ENCODE measurements at places on chromosomes 5 and 9.

DNA sequence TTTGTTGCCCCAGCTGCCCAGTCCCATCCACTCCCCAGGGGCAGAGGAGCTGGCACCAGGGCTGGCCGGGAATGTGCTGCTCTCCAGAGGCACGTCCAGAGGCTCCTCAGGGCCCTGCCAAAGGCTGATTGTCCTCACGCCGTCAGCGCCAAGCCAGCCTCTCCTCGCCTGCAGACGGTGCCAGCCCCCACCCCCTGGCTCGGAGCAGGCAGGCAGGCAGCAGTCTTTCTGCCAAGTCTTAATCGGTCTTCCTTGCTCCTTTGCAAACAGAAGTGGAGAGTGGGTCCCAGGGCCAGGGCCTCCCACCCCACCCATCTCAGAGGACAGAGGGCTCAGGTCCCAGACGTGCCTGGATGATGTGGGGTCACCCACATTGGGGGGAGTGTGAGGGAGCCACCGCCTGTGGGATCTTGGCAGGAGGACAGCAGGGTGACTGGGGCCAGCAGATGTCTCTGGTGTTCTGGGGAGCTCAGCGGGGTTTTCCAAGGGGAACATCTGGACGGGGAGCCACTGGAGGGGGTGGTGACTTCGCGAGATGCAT is 36.3 kb downstream of the FAM163B start:
- no peak for DNase-seq

- DNase-seq: no peak
Measured at GRCh38 chr5:179385914-179386313, 40.7 kb upstream of the ADAMTS2 start.

DNA sequence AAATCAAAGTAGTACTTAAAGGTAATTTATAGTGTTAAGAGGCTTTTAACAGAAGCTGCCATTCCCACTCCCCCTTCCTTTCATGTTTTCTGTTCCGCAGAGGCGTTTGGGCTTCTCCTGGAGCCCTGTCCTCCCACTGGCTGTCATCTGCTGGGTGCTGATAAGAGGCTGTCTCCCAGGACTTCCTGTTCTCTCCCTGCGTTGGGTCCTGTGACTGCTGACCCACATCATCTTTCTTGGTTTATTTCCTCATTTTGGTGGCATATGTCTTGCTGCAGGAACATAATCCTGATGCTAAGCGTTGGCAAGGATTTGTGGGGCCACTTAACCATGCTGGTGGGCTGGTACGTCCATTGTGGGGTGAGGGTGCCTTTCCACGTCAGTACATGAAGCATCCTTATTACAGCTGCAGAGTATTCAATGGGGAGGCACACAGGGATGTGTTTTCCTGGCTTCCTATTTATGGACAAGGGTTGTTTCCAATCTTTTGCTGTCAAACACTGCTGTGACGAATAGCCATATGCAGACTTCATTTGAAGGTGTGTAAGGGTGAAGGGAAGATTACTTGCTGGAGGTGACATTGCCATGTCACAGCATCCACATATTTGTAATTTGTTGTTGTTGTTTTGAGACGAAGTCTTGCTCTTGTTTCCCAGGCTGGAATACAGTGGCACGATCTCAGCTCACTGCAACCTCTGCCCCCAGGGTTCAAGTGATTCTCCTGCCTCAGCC is 22.3 kb upstream of the RNF130 start:
- no peak for DNase-seq

DNA sequence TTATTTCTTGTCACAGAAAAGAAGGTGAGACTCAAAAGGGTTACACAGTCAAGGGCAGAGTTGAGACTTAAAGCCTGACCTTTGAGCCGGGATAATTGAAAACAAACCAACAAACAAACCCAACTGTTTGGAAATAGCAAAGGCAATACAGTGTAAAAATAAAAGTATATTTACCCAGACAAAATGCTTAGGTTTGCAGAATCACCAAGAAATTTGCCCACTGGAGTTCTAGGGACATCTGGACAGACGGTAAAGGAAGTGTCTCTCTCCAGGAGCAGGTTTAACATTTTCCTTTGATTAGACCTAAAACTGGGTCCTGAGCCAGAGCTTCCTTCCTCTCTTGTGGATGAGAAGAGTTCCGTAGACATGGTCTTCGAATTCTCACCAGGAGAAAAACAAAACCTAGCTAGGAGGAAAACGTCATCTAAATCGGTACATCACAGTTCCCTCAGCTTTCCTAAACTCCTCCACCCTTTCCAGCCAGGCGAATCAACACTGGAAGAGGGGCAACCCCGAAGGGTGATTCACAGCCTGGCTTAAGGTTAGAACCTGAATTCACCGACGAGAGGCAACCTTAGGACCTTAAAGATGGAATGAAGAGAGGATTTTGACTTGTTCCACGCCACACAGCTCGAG is 673 bp downstream of the CDC25C start:
- DNase-seq: no peak

GRCh38 chr5:90336752-90337151 is 72.8 kb downstream of the CETN3 start:
- no peak for DNase-seq

DNA sequence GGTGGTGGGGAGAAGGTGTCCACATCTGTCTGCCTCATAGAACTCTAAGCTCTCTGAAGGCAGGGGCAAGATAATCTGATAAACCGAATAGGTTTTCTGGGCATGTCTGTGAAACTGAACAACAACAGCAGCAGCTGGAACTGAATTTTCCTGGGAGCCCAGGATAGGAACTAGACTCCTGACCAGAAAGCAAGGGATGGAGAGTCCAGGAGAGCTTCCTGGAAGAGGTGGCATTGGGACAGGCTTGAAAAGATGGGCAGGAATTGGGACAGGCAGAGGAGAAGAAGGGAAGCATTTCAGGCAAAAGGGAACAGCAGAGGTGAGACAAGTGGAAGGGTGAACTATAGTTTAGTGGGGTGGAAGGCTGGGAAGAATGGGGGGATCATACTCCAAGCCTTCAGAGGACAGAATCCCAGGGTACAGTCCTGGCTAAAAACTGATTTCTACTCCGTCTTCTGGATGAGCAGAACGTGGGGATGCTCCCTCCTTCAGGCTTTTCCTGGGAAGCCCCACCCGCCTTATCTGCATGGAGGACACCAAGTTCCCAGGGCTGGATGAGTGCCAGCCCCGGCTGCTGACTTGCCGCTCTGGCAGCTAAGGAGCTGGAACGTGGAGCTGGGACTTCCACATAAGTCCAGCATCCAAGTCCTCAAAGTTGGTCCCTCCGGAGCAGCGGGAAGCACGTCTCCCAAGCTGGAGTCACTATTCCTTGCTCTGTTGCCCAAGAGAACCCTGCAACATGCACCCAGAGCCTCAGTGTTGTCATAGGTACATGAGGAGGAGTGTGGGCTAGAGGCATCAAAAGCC is 13.9 kb upstream of the KIF12 start:
- DNase-seq: no peak

- DNase-seq: peak; percentile 77
Measured at GRCh38 chr9:115013998-115014397, 83.6 kb upstream of the TNFSF8 start.

DNA sequence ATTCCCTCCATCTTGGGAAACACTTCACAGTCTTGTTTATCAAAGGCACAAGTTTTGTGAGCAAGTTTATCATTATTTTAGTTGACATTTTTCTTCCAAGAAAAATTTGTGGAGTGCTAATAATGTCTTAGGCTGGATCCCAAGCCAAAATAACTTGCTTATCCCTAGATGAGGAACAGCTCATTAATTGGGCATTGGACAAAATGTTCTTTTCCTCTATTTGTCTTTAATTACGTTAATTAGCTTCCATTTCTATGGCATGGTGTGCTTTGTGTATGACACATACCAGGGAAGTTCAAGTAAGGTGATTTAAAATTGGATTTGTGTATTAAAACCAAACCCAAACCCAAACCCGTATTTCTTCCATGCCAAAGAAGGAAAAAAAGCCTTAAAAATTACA is 379.5 kb downstream of the SH3GL2 start:
- no peak for DNase-seq

DNA sequence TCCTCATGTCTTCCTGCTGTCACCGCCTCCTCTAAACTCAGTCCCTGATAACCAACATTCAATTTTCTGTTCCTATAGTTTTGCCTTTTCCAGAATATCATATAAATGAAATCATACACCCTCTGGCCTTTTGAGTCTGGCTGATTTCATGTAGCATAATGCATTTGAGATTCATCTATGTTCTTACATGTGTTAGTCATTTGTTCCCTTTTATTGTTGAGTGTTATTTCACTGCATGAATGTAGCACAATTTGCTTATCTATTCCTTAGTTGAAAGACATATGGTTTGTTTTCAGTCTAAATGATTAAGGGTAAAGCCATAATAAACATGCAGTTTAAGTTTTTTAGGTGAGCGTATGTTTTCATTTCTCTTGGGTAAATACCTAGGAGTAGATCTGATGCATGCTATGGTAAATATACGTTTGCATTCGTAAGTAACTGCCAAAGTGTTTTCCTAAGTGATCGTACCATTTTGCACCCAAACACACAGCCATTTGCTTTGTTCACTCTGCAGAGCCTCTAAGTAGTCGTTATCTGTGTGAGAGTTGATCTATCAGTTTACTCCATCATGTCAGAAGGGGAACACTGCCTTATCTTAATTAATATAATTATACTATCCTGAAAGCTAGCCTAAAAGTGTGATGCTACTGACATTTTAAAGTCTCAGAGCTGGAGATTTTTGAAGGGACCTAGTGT is 460.8 kb downstream of the DMAC1 start:
- no peak for DNase-seq

GRCh38 chr5:39218482-39219402 is 621 bp downstream of the FYB1 start:
- DNase-seq: no peak

GRCh38 chr9:26131886-26132285 is 453.6 kb upstream of the TUSC1 start:
- DNase-seq: no peak

DNA sequence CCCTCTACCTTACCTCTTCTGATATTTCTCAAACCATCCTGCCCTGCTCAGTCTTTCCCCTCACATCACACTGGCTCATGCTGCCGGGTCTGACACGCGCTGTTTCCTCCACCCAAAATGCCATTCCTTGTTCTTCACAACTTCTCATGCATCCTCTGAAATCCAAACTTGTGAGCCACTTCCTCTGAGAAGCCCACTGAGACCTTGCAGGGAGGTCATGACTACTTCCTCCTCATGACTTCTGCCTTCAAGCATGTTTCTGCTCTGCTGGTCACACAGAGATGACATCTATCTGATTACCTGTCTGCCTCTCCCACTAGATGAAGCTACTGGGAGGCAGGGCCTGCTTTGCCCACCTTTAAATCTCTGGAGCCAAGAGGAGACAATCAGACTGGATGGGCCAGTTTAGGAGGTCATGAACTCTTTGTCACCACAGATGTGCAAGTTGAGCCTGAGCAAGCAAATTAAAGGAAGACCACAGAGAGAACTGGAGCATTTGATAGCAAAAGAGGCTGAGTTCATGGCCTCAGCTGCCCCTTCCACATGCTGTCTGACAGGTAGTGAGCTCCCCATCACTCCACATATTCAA is 119.8 kb upstream of the TBC1D2 start:
- DNase-seq: no peak

GRCh38 chr9:84170521-84171141 is 169.9 kb downstream of the SLC28A3 start:
- DNase-seq: no peak

GRCh38 chr5:56668996-56669395 is 146.4 kb upstream of the MAP3K1 start:
- DNase-seq: no peak

Data from activated T-cell treated with anti-CD3 and anti-CD28 coated beads for 4 hours (primary cell).